Breast epithelium (tissue), 4 donors: ENCODE measurements at places on chromosomes 12 and 14.
A peak's percentile ranks its signal among the peaks of the same experiment; 100 is the strongest.

GRCh38 chr12:812950-813349, 60.6 kb downstream of the WNK1 start:
- no peak for DNase-seq

DNA sequence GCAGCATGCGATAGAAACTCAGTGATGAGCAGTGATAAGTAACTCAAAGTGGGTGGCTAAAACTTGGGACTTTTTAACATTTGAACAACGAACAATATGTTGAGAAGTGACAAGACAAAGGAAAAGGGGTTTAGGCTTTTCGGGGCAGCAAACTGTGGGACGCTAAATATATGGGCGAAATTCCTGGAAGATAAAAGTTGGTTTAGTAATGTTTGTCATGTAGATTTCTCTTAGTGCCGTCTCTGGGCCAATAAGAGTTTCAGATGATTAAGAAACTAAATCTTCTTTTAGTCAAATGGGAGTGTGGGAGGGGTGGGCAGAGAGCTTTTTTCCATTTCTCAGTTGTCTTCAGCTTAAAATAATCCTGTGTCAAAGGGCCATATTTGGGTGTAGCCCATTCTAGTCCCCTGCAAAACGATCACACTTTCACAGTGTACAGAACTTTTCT, 41.7 kb upstream of the FUT8 start:
- DNase-seq = no peak

DNA sequence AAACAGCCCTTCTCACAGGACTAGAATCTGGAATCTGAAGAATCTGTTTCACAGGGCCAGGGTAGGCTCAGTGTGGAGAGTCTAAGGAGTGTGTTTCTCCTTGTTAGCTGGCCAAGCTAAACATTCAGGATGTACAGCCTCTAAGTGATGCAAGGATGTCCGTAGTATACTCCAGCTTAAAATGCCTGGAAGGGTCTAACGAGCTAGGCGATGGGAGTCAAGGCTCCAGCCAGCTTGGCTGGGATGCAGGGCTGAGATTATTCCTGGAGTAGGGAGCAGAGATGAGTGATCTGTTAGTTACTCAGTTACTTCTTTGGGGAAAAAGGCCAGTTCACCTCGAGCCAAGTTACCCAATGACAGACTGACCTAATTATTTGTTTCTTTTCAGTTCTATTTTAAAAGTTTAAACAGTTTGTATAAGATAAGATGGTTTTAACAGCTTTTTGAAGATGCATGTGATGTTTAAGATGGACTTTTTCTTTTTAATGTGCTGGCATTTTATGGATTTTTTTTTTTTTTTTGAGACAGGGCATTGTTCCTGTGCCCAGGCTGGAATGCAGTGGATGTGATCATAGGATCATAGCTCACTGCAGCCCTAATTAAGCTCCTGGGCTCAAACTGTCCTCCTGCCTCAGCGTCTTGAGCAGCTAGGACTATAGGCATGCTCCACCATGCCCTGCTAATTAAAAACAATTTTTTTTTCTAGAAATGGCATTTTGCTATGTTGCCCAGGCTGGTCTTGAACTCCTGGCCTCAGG, 41.1 kb downstream of the SYNE2 start:
- DNase-seq = no peak

DNA sequence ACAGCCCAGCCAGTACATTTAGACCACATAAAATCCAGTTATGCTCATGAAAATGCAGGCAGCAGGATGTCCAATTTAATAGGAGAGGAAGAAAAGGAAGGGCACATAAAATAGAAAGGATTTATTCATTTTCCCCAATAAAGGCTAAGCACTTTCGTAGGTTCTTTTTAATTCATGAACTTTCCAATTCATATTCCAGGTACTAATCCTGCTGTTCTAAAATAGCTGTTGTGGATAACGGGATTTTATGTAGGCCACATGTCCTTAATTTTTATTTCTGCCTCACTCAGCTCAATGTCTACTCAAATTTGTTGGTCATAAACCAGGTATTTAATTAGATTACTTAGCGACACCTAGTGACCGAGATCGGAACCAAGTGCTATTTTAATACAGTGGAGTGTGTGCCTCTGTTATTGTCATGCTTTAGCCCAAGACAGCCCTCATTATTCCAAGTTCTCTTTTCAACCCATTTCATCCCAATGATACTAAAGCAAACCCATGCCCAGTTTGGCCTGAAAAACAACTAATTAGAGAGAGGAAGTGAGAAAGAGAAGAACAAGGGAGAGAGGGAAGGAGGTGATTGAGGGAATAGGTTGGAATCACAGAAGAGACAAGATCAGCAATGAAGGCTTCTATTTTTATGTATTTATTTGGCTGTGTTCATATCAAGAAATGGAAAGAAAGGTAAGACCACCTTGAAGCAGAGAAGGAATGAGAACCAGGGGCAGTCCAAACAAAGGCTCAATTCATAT, 45.9 kb upstream of the IFNG-AS1 start:
- DNase-seq = no peak

- DNase-seq = no peak
Measured at GRCh38 chr14:73761618-73762355, 47.6 kb upstream of the PNMA1 start.

GRCh38 chr14:44438936-44439335, 68.1 kb downstream of the FSCB start:
- DNase-seq = no peak

GRCh38 chr14:94571950-94572349, 9.3 kb upstream of the SERPINA5 start:
- DNase-seq = no peak

- no peak for DNase-seq
Measured at GRCh38 chr12:19312637-19313036, 126.7 kb upstream of the AEBP2 start.

- DNase-seq = no peak
Measured at GRCh38 chr12:113184098-113184899, 979 bp downstream of the DDX54 start.

DNA sequence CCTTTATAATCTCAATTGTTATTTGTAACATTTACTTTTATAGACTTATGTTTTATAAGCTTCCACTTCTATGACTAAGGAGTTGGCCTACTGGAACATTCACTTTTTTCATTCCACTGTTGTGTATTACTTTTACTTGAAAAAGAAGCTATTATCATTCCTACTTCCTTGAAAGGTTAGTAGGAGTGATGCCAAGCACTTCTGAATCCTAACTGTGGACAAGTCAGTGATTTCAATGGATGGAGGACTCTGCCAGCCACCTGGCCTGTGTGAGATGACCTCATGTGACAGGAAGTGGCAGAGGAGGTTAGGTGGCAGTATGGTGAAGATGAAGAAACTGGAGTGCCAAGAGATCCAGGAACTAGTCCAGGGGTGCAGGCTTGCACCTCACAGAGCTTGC, 46.0 kb downstream of the TECPR2 start:
- DNase-seq = no peak

DNA sequence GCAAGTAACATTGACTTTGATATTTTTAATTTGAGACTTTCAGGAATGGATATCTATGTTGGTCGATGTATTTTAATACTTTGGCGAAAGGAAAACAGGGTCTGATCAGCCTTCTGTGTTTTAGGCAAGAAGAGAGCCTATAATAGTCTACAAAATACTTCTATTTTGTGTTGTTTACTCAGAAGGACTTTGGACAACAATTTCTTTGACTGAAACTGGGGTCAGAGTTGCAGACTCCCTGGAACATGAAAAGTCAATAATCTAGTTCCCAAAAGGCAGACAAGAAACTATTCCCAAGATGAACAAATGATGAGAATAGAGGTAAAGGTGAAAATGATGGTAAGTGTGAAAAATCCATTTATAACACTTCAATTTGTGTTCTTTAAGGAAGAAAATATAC, 10.6 kb upstream of the NUBPL start:
- DNase-seq = no peak

DNA sequence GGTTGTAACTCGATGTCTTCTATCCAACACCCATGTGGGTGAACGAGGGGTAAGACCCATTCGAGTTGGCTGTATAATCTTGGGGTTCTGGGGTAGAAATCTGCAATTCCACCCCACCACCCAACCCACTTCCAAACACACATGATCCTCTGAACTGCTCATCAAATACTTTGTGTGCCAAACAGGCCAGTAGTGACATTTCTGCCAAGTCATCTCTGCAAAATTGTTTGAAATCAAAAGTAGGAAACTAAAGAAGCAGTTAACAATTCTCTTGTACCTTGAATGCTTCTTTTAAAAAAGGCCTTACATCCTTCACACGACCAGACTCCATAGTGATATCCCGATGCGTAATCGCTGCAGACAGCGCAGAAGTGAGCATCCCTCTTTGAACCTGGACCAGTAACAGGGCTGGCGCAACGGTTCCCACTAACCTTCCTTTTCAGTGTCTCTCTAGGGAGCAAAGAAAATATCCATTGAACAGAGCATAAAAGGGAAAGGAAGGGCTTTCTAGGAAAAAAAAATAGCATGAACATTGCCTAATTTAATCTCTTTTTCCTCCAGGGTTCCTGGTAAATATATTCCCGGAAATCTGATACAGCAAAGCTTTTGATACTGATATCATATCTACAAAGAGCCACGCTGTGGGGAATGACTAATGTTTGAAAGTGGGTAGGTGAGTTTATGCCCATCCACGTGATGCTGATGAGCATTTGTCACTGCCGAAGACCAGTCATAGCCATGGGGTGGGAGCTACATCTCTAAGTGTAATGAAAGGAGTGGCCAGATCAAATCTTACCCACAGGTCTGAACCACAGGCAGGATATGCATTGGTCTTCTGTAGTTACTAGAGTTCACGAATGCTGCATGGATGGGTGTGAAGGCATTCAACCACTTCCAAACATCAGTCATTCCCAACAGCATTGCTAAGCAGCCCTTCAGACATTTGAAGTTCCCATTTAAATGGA, 14.2 kb downstream of the ESR2 start:
- DNase-seq = no peak

DNA sequence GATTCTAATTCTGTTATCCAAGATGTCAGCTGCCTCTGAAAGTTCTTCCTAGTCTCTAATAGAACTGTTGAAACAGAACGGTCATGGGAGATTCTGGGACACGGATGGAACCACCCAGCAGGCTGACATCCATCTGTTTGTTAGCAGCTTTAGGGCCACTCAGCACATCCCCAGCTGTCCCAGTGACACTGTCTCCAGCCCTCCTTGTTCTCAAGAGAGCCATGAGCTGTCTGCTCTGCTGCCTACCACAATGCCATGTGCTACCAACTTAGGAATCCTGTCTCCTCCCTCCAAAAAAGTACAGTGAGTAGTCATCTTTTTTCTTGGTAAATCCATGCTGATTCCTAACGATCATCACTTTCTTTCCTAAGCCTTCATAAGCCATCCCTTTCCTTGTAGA, 130.5 kb downstream of the ZFP36L1 start:
- DNase-seq = no peak

- DNase-seq = no peak
Measured at GRCh38 chr14:35915775-35916174, 89.6 kb downstream of the BRMS1L start.

- no peak for DNase-seq
Measured at GRCh38 chr12:50685641-50686040, 78.3 kb upstream of the ATF1 start.

GRCh38 chr12:2372735-2373134, 319.9 kb downstream of the CACNA1C start:
- DNase-seq = peak; percentile 61

- DNase-seq = no peak
Measured at GRCh38 chr14:36300337-36300736, 20.1 kb downstream of the MBIP start.

- no peak for DNase-seq
Measured at GRCh38 chr14:36317650-36318049, 2.8 kb downstream of the MBIP start.

DNA sequence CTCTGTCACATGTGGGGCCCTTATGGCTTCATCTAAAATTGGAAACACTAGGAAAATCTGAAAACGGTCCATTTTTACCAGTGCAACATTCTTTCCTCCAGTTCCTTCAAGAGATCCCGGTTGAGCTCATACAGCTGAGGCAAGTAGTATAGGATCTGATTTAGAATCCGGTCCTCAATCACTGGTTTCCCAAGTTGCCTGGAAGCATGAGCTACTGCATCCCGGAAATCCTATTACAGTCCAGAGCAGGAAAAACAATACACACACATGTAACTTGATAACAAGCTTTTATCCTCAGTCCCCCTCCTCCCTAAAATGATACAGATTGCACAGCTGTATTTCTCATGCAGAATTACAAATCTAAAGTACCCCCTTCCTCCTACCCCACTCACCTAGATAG, 67.9 kb upstream of the NR2C1 start:
- no peak for DNase-seq

DNA sequence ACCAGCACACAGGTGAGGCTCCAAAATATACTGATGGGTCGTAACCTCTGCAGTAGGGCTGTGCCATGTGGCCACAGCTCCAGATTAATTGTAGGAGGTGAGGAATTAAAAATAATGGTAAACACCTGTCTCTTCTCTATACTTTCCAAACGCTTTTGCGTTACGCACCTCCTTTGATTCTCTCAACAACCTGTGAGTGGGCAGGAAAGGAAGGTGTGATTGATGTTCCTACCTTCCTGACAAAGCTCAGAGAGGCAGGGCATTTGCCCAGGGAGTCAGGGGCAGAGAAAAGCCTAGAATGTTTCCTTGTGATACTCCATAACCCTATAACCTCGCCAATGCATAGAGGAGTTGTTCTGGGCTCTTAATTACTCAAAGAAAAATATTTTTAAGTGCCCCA, 124.9 kb downstream of the PRMT8 start:
- no peak for DNase-seq

- no peak for DNase-seq
Measured at GRCh38 chr12:630656-631632, 32.3 kb downstream of the NINJ2 start.

- no peak for DNase-seq
Measured at GRCh38 chr12:269191-269590, 6.6 kb upstream of the SLC6A13 start.

GRCh38 chr12:55246159-55246558, 1.8 kb downstream of the OR6C74 start:
- no peak for DNase-seq

DNA sequence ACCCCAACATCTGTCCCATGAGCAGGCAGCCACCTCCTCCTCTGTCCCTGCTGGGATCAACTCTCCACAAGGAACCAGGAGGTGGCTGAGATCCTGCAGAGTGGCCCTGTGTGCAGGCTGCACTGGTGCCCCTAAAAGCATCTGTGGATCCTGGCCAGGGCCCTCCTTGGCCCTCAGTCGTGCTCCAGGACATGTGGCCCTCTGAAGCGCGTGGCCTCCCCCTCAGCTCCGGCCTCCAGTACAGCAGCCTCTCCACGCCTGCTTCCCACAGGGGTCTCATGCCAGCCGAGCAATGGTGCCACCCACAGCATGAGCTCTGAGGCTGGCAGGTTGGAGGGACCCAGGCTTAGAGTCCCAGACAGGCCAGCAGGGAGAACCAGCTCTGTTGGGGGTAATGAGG, 77.4 kb upstream of the NOS1 start:
- no peak for DNase-seq

- no peak for DNase-seq
Measured at GRCh38 chr12:118472940-118473339, 96.6 kb downstream of the SUDS3 start.
